HEK293T (cell line): ENCODE measurements at places on chromosomes 7 and 10.

DNA sequence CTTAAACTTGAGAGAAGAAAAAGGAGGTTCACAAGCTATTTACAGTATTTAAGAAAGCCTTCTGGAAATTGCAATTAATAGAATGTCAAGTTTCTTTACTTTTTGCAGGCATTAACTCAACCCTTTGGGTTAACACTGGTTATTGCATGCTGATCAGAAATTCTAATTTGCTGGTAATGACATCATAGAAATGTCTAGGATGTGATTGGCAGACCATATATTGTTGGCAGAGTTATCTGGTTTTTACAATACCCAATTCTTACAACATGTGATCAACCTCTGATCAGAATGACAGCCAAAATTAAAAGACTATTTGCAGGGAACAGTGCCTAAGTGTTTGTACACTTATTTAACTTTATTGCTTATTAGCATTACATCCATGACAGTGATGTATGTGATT, 1.6 kb upstream of the CASD1 start:
- no peak for DNase-seq

- DNase-seq = no peak
These were observed 60.4 kb upstream of the CDK1 start for GRCh38 chr10:60717852-60718251.

DNA sequence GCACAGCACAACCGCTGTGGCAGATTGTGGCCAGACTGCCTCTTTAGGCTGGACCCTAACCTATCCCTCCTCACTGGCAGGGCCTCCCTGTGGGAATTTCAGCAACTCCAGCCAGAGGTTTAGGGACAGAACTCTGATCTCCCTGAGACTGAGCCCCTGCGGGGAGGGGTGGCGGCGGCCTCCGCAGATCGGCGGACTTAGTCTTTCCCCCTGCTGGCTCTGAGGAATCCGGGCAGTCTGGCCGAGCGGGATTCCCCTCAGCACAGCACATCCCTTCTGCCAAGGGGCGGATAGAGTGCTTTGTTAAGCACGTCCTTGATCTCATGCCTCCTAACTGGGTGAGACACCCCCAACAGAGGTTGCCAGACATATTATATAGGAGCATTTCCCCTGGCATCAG, 224.2 kb upstream of the NPY start:
- DNase-seq = no peak

DNA sequence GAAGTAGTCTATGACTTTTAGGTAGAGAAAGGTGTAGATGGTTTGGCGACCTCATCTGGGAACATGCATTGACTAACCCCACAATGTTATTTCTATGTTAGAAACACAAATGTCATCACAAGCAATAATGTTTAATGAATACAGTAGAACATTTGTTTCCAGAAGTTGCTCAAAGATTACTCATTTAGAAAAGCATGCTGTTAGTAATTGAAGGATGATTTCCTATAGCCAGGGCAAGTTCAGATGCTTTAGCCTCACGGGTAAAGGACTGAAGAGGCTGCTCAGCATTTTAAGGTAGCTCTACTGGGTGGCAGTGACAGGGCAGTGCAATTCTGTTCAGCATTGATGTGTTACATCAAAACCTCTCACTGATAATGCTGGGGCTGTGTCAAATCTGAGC, 199.3 kb upstream of the FZD1 start:
- DNase-seq = no peak

DNA sequence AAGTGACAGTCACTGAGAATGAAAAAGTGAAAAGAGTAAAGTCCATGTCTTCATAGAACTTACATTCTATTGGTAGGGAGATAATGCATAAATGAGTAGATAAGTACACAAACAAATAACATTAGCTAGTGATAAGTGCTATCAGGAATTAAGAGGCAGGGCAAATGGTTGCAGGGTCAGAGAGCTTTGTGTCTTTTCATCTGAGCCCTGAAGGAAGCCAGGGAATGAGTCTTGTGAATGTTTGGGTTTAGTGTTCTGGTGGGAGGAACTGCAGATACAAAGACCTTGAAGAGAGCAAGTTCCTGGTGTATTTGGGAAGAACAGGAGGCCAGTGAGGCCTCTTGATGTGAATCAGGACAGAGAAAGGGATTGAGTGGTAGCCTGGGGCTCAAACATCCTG, 183.8 kb downstream of the CTTNBP2 start:
- no peak for DNase-seq

DNA sequence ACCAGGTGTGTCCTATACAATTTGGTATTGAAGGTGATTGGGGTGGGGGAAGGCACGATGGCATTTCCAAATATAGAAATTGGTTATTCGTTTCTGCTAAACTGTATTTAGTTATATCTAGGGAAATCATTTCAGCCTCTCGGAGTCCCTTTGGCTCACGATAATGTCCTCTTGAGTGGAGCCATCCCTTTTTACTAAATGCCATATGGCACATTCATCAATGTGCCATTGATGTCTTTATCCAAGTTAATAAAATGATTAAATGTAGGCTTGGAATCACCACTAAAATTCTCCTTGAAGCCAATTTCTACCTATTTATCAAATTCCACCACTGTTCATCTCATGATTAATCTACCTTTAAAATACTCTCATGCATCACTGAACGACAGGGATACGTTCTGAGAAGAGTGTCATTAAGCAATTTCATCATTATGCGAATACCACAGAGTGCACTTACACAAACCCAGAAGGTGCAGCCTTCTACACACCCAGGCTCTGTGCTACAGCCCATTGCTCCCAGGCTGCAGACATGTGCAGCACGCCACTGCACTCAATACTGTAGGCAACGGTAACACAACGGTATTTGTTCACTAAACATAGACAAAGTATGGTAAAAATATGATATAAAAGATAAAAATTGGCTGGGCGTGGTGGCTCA, 219.2 kb upstream of the C7orf33 start:
- DNase-seq = no peak

GRCh38 chr10:69502589-69502988, 51.3 kb downstream of the TSPAN15 start:
- no peak for DNase-seq

GRCh38 chr10:35781643-35782035, 139.5 kb upstream of the FZD8 start:
- DNase-seq = peak; percentile 31

DNA sequence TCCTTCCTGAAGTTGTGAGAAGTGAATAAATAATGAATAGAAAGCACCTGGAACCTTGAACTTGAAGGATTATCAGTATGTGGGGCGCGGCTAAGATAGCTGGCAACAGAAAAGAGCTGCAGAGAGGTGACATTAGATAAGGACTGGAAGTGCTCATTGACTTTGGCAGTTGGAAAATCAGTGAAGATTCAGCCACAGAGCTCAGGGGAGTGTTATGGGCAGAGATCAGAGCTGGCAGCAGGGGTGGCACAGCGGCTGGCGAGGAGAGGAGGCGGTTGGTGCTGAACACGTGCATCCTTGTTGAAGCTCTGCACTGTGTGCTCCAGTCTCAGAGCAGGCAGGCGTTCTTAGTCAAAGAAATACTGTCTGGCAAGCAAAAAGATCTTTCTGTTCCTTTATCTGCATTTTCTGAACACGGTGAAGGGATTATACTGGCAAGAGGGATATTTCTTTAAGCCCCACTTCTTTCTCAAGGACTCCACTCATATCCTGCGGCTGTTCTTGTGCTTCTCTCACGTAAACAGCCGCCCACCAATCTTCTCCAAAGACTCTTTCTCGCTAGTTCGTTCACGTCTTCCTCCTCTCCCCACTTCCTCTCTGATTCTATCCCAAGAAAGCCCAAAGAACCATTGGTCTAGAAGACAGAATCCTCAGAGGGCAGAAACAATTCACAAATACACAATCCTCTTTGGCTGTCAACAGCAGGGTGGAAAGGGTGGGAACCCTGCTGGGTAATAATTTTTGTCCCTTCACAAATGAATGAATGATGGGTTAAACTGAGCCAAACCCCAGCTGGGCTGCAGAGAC, 38.6 kb upstream of the ADD3 start:
- DNase-seq = no peak

DNA sequence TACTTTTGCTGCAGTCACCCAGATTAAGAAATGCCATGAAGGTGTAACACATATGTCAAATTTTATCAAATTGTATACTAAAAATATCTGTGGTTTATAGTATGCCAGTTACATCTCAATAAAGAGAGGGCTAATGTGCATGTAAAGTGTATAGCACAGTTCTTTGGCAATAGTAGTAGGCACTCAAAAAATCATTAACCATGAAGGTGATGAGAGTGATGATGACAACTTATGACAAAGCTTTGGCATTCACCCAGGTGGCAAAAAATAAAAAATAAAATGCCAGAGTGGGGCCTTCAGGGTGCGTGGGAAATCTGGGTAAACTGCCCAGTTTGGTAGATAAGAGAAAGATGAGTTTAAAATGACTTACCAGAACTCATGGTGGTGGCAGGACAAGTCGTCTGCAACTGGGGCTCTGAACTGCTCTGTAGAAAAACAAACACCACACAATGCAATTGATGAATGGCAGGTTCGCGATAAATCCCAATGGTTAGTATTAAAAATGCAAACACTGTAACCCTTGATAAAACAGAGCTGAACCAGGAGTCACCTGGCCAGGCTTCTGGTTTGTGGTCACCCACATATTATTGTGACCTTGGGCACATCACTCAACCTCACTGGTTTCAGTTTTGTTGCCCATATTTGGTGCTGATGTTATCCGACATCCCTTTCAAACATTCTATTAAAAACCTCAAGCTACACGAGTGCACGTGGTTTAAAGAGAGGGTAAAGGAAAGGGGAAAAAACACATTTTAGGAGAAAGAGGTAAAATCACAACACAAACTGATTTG, 120.2 kb downstream of the SORBS1 start:
- DNase-seq = no peak

DNA sequence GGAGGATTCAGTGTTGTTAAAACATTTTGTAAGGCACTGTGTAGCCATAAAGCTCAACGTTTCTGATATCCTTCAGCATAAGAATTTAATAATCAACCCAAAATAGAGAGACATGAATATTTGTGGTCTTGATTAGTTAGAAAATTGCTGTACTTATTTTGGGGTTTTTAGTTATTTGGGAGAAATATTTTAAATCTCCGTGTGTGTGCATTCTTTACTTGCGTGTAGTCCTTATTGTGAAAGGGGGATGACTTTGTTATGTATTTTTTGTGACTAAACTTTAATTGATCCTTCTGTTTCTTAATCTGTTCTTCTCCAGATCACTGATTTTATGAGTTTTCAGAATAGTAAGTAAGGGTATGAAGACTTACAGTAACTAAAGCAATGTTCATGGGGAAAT, 81.2 kb downstream of the ZNRF2 start:
- no peak for DNase-seq
